CD4-positive, alpha-beta T cell treated with Interleukin-6 for 4 hours (primary cell): ENCODE measurements at places on chromosomes 7 and 10.

GRCh38 chr7:69504733-69505420 lies 93.4 kb upstream of the AUTS2 start:
- no peak for DNase-seq

DNA sequence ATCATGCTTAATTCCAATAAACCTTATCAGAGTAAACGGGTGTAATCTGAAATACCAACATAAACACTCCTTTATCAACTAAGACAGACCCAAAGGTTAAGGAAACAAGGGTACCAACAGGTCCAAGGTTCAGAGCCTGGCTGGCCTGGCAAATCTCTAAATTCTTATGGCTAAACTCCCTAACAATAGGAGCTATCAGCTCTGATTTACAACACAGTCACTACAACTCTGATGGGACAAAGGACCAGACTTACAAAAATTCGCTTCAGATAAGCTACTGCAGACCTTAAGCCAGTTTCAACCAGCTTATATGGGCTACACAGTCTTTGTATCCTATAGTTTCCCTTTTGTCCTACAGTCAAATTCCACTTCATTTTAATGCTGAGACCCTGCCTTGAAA lies 381.9 kb downstream of the ZWINT start:
- no peak for DNase-seq

DNA sequence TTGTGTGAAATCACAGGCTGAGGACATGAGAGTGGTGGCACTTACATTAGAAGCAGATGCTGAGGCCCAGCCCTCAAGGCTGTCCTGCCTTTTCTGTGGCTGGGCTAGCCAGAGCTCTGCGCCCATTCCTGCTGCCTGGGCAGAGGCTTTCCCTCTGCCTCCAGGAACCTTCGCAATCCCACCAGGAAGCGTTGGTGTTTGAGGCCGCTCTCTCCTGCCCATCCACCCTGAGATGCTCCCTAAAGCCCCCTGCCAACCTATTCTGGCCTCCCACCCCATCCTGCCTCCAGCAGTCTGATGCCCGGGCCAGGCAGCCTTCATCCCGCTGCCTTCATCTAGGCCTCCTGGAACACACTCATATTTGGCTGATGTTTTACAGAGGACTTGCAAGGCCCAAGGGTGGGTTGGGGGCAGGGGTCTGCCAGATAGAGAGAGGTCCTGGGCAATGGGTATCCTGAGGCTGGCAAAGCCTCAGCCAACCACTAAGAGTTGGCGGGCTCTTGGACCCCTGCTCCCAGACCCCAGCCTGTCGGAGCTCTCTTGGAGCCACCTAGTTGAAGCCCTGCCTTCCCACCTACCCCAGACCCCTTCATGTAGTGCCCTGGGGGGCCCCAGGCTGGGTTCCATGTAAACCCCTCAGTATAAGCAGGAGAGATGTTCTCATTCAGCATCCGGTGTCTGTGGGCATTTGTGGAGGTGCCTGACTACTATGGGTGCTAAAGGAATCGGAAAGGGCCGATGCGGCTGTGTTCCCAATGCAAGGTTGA lies 32.7 kb downstream of the LDB3 start:
- DNase-seq: no peak

GRCh38 chr10:15370856-15371701 lies at the start of gene FAM171A1:
FAM171A1 (minus strand) TSS chr10:15371289; CDS start chr10:15371052, 237 bp downstream.
- peak; percentile 76 for DNase-seq

GRCh38 chr7:101121991-101122932 lies 4.6 kb upstream of the SERPINE1 start:
- no peak for DNase-seq

DNA sequence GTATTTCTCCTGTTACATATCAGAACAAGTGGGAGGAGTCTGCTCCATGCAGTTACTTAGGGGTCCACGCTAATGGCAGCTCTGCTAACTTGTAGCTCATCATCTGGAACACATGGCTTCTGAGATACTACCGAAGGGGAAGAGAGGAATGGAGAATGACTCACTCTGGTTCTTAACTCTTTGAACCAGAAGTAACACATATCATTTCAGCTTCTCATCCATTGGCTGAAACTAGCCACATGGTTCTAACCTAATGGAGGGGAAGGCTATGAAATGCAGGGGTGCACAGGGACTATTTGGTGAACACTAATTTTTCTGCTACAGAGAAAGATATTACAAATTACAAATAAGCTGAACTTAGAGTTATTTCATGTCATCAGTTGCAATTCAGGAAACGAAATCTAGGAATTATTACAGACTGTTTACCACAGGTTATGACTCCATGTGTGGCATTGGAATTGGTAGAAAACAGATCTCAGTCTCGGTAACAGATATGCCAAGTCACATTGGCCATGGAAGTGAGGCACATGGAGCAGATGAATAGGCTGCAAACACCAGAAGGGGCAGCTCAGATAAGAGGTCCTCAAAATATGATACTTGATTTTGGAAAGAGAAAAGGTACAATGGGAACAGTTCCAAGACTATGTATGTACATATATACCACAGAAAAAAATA lies 9.4 kb upstream of the KAT6B start:
- DNase-seq: no peak

GRCh38 chr10:11240641-11241040 lies 223.0 kb downstream of the CELF2 start:
- no peak for DNase-seq

DNA sequence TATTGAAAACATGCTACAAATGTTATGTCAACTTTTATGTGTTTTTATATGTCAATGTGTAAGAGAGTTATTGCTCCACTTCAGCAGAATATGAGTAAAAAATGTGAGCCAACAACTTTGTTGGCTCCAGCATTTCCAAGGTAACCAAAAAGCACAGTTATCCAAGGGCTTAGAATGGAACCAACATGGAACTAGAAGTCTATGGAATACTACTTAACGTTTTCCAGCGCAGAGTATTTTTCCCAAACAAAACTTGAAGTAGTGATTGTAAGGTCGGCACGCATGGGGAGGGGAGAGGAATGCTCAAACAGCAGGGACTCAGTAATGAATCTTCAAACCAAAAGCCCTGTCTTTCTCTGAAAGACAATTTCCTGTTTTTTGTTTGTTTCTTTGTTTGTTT lies 45.0 kb upstream of the TSPAN13 start:
- DNase-seq: no peak

GRCh38 chr10:103888113-103888841 lies 29.7 kb downstream of the STN1 start:
- peak; percentile 35 for DNase-seq

- no peak for DNase-seq
Observed at GRCh38 chr10:81116201-81116600, 578.5 kb downstream of the SH2D4B start.

DNA sequence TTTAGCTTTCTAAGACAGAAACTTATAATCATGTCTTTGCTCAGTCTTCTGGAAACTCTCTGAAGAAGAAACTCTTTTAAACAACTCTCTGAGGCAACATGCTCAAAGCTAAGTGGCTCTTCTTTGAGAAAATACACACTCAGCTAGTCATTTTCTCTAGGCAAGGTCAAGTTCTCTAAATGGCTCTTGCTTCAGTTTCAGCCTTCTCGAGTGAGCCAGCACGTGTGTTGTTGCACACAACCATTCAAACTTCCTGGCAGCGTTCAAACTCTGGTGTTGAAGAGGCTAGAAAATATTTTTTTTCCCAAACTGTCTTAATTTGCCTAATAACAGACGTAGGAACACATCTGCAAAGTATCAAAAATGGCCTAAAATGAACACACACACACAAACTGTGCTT lies 129.1 kb downstream of the THSD7A start:
- DNase-seq: no peak

DNA sequence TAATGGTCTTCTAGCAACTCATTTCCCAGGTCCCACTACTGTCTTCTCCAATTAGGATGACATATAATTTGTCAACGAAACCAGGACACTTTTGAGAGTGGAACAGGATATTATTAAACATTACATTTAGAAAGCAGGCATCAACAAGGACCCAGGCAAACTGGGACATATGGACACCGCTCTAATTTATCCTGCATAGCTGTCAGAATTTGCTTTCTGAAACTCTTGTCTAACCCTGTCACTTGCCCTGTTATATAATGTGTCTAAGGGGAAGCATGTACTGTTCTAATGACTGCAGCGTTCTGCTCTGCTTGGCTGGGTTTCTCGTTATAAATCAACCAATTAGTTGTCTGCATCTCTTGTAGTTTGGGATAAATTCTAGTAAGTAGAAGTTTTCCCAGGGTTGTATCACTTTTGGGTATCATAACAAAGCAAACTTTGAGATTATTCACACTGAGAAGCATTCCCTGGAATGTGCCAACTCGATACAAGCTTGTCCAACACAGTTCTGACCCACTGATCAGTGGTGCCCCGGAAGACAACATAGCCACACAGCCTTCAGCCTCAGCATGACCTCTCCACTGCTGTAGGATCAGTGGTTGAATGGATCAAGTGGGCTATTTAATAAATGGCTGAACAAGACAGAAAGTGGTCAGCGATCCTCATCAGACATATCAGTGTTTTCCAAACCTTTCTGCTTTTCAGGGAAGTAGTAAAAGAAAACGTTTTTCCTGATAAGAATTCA lies 228.1 kb downstream of the KIF20B start:
- DNase-seq: no peak

DNA sequence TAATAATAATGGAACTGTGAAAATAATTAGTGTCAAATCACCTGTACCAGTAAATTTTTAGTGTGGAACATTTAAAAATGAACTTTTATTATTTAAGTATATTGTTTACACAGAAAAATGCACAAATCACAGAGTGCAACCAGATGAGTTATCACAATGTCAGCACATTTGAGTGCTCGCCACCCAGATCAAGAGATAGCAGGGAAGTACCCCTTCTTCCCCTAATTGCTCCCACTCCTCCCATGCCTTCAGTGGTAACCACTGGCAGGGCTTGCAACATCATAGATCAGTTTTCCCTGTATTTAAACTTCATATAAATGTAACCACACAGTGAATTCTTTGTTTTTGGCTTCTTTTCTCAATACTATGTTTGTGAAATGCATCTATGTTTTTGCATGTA lies 7.8 kb upstream of the GPR141 start:
- DNase-seq: no peak

- DNase-seq: no peak
Observed at GRCh38 chr10:1297566-1298301, 241.5 kb downstream of the WDR37 start.

- no peak for DNase-seq
Observed at GRCh38 chr10:125994601-125995000, 98.2 kb downstream of the FANK1 start.

DNA sequence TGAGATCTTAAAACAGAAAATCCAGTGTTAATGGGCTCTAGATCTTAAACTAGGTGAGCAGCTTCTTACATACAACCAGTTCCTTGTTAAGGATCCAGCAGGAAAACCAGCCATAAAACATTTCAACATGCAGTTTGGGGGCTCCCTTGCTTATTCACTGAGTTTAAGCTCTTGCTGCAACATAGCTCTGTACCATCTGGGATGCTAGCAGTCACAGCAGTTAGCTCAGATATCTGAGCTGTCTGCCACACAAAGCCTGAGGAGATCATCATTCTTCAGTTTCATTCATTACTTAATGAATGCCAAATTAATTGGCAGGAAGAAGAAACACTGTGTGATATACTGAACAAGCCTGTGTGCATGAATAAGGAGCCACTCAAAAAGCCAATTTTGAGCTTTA lies 62.8 kb downstream of the PODXL start:
- no peak for DNase-seq

- DNase-seq: no peak
Observed at GRCh38 chr7:34225193-34225592, 319.9 kb downstream of the BMPER start.

- DNase-seq: no peak
Observed at GRCh38 chr10:100979791-100980272, 7.5 kb downstream of the MRPL43 start.

GRCh38 chr7:45890125-45890901 lies 2.0 kb downstream of the IGFBP1 start:
- DNase-seq: no peak
